ENCODE measurements at places on chromosomes 1 and 21.

DNA sequence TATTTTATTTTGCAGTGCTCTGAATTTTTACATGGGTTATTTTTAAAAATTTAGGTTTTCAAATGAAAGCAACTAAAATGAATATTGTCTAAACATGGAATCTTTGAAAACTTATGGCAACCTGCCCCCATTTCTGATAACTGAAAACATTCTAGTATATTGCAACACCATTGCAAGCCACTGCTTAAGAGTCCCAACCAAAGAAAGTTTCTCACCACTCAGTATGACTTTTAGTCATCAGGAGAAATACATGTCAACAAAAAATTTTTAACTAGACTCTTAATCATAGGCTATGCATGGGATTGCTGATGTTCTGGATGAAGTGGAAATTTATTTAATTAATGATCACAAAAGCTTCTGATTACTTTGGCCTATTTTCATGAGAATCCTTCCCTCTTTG lies 112.1 kb downstream of the TNFSF18 start:
- no peak for DNase-seq

DNA sequence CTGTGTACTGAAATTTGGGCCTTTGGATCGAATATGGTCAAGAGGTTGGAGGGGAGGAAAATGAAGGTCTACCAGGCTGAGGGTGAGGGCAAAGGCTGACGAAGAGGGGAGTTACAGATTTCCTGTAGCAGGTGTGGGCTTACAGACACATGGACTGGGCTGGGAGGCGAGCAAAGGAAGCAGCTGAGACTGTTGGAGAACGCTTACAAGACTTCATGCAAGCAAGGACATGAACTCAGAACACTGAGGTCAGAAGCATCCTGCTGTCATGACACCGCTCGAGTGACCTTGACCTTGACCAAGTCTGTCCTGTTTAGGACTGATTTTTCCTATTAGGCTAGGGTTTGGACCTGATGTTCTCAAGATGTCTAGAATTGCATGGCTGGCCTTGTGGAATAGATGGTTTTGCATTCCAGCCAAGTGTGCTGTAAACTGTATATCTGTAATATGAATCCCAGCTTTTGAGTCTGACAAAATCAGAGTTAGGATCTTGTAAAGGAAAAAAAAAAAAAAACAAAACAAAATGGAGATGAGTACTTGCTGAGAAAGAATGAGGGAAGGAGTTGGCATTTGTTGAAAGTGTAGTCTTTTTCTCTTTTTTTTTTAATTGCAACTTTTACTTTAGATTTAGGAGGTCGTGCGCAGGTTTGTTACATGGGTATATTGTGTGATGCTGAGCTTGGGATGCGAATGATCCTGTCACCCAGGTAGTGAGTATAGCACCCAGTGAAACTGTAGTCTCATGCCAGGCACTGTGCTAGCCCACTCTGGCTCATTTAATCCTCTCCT lies 5.8 kb downstream of the ELF3 start:
- DNase-seq = no peak

DNA sequence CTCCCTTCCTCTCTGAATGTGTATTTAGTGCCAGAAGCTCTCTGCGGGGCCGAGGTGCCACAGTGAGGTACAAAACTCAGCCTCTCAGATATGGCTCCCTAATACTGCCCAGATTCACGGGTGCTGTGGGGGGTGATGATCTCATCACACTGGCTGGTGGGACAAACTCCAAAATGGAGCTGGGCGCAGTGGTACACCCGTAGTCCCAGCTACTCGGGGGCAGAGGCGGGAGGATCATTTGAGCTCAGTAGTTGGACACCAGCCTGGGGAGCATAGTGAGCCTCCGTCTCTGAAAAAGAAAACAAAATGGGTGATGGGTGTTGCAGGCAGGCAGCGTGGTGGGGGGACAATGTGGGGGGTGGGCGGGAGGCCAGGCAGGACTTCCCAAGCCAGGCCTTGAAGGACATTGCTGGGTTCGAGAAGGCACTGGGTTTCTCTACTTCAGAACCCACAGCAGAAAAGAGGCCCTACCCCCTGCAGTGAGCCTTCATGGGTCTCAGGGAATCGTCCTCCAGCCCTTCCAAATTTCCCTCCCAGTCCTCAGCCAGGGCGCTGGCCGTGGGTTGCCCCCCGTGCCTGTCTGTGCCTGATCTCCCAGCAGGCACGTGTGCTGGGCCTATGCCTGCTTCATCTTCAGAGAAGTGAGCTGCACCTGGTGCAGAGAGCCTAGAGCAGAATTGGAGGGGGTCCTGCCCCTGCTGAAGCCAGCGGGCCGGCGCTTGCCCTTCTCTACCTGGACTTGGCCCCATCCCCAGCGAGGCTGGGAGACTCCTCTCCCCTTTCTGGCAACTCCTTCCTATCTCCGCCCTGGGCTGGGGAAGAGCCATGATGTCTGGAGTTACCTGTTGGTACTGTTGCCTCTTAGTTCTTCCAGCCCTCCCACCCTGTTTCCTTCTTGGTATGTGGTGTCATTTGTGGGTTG lies 14.0 kb downstream of the H6PD start:
- DNase-seq = no peak

DNA sequence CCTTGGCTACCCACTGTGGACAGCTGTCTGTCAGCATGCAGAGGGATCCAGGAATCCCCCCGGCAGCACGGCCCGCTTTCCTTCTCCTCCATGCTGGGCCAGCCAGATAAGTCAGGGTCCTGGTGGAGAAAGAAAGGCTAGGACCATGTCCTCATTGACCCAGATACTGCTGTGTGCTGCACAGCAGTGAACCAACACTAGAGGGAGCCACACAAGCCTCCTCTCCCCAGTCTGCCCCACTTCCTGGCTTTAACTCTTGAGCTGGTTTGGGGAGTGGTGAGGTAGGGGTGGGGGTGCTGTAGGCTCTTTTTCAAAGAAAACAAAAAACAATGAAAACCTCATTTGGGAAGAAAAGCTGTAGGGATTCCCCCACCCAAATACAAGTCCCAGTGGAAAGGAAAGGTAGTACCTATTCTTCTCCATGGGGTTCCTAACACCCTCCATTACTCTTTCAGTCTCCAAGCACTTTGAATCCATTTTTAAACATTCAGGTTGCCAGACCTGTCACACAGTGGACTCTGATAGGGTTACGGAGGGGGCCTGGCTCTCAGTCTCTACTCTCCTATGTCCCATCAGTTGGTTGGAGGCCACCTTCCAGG lies 84.9 kb upstream of the CD1D start:
- DNase-seq = no peak

DNA sequence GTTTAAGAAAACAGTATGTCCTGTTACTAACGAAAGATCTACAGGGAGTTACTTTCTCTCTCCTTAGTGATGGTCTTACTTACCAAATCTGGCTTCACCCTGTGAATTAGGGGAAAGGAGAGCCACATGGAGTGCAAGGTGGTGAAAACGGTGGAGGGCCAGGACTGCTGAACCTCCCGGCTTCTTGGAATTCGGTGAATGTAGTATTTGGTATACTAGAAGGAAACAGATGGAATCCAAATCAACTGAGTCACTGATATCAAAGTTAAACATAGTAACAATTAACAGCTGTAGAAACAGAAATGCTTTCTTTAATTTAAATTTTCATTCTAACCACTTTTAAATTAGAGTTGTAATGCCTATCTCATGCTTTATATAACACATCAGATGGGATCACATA lies 45.7 kb downstream of the ALG14 start:
- no peak for DNase-seq

GRCh38 chr1:41657679-41658295 lies 173.3 kb upstream of the EDN2 start:
- DNase-seq = no peak

GRCh38 chr1:23389837-23390321 lies 20.2 kb upstream of the ZNF436 start:
- no peak for DNase-seq

- DNase-seq = no peak
These were observed 221.8 kb downstream of the NTNG1 start for GRCh38 chr1:107362468-107363140.

- DNase-seq = no peak
These were observed 155.1 kb upstream of the NRIP1 start for GRCh38 chr21:15219894-15220293.

DNA sequence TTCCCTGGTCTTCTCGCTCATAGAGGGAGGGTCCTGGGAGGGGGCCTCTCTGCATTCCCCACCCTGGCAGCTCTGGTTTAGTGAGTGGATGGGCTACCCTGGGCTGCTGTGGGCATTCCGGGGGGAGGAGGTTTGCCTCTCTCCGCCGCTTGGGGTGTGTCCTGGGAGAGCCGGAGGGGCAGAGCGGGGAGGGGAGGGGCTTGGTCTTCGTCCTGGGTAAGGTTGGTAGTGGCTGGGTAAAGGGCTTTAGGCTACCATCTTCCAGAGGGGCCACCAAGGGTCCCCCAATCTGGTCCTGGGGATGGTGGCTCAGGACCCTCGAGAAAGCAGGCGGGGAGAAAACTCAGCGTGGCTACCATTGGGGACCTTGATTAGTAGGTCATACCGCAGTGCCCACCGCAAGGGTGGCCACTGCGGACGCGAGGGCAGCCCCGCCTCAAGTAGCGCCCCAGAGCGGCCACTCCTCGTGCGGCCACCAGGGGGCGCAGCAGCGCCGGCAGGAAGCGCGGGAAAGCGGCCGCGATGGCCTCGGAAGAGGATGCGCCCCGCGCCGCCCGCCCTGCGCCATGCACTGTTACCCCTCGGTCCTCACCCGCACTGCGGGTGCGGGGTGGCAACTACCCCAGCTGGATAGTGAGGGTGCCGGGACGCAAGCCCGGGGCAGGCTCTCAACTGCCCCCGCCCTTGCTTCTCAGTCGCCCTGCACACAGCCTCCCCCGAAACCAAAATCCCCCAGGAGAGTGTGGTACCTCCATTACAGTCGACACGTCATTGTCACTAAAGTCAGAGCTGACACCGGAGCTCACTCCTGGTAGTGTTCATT lies 44.1 kb upstream of the SLC25A33 start:
- peak; percentile 54 for DNase-seq

DNA sequence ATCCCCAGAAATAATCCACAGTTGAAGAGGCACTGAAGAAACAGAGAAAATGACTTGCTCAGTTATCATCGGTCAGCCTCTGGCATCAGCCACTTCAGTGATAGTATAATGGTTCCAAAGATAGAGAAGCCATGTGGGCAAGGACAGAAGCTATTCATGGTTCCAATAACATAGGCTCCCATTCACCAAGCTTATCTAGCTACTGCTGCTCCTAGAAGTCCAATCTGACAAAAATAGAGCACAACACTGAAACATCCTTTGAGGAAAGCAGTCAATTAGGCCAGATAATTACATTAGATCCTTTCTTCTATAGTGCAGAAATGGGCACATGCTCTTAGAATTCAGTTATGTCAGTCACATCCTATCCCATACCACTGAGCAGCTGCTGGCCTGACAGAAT lies 33.5 kb upstream of the CRB1 start:
- DNase-seq = no peak

- peak; percentile 65 for DNase-seq
These were observed 13.9 kb downstream of the DDX20 start for GRCh38 chr1:111769517-111770146.

- no peak for DNase-seq
These were observed 132.3 kb downstream of the BEND5 start for GRCh38 chr1:48644190-48644900.

DNA sequence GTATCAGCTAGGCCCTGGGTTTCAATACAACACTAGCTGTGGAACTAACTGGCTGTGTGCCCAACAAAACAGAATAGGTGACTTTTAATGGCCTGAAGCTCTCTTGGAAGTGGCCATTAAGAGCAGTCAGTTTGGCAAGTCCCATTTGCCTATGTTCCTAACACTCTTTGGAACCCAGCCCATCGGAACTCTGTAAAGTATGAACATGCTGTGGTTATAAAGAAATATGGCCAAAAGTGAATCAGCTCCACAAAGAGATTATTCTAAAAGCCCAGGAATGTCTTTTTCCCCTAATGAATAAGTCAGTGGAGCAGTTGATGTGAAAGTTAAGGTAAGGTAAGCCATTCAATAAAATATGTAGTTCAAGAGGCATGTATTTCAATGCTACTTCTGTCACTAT lies 223.7 kb upstream of the ADAMTS5 start:
- DNase-seq = no peak

GRCh38 chr1:23719162-23719820 lies 24.0 kb upstream of the ELOA start:
- no peak for DNase-seq

GRCh38 chr1:182556279-182556678 lies 32.8 kb downstream of the RNASEL start:
- no peak for DNase-seq

DNA sequence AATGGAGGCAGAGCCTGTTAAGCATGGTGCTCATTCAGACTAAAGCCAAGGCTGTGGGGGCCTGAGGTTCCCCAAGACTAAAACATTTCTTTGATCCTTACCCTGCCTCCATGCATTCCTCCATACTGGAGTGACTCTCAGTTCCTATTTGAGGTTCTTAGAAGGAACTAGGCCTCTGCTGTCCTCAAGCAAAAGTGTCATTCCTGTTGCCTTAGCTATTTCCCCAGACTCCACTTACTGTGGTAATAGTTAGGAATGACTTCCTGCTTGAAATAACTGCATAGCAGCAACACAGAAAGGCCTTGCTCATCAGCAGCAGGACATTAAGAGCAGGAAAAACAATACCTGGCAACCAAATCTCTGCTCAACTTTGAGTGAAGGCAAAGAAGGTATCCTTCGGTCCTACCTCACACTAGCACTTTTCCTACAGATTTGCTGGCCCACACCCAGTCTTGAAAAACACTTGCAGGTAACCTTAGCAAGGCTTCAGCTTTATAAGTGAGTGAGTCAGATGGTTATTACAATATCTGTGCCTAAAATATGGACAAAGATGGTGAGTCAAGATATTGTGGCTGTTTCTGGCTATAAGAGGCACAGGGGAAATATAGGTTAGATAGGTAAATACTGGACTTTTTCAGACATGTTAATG lies 14.8 kb downstream of the LRRC41 start:
- DNase-seq = no peak

- DNase-seq = no peak
These were observed 30.6 kb downstream of the IARS2 start for GRCh38 chr1:220124542-220124941.

All from NCI-H1105 treated with DMSO at 0.1 percent for 48 hours (cell line).